ENCODE measurements at places on chromosomes 4 and X.

DNA sequence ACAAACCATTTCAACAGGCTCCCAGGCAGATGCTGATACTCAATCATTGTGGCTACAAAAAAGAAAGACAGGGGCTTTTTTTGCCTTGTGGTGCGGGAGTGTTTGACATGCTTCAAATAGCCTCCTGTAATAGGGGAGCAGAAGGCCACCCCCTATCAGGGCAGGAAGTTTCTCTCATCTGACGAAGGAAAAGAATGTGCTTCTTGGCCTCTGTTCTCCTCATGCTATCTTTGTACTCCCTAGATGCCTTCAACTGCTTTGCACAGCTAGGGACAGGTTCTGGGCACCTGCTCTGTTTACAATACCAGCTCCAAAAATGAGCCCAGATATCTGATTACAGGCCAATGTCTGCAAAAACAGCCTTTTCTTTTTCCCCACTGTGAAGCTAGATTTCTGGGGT is 391.1 kb downstream of the STIM2 start:
- no peak for DNase-seq

DNA sequence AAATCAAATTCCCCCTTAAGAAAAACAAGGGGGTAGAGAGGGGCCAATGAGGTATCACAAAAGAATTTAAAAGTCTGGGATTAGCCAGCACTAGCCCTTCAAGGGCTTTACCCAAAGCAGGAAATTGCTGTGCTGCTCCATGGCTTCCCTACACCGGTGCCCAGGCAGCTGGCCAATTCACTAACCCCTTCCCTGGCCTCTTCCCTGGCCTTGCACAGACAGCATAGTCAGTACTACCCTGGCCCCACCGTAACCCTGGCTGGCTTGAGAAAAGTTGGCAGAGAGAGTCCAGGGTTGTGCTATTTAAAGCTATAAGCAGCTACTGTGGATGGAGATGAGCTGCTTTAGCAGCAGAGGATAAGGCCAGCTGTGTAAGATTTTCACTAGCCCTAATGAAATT is 43.1 kb downstream of the ADAMTS3 start:
- DNase-seq, result peak; percentile 89

GRCh38 chr4:105461221-105461620 is 12.6 kb downstream of the PPA2 start:
- DNase-seq, result no peak

GRCh38 chrX:87900320-87900908 is 382.8 kb downstream of the KLHL4 start:
- no peak for DNase-seq

DNA sequence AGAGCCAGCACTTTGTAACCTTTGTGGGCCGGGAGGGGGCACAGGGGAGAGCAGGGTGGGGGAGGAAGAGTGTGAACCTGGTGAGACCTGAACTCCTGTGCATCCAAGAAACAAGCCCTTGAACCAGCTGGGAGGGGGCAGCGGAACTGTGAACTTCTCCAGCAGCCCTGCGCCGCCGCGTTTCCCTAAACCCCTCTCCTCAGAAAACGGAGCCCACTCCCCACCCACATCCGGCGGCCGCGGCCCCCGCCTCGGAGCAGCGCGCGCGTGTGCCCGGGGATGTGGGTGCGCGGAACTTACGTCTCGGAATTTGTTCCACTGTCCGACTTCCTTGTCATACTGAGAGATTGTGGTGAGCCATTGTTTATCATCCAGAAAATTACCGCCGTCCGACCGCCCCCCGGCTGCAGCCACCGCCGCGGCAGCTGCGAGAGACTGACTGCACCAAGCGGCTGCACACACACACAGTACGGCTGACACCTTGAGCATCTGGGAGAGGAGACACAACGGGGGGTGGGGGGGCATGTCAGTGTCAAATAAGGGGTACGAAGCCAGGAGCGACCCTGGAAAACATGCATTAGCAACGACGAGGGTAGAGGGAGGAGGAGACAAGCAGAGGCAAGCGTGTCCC is 494 bp downstream of the SPOCK3 start:
- peak; percentile 18 for DNase-seq

- DNase-seq, result peak; percentile 20
Measured at GRCh38 chr4:111945014-111945413, 200.2 kb upstream of the FAM241A start.

GRCh38 chr4:3465698-3466671 is 2.9 kb downstream of the DOK7 start:
- DNase-seq, result no peak

GRCh38 chr4:87531621-87532020 is 2.4 kb upstream of the SPARCL1 start:
- no peak for DNase-seq

GRCh38 chr4:8038719-8039251 is 99.1 kb upstream of the AFAP1 start:
- DNase-seq, result no peak

DNA sequence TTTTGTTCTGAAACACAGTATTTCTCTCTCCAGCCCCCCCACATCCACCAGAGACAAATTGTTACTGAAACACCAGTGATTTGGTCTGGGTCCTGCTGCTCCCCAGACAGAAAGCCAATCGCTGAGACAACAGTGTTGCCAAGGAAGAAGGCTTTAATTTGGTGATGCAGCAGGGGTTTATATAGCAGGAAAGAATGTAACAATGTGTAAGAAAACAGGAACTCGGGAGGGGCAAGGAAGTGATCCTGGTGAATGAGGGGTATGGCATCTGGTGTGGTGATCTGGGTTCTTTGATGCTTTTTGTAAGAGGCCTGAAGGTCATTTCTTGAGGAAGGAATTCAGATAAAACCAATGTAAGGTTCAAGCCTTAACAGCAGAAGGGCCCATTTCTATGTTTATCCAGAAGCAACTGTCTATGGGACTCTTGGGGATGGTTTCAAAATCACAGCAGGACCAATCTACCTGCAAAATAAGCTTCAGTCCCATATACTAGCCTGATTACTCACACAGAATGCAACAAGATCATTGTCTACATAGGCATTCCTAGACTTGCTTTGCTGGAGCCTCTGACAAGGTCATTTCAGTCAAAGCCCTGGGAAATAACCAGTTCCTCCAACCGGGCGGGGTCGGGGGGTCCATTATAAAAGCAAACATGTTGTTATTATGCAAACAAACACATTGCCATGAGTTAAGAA is 445.2 kb upstream of the ZFP42 start:
- DNase-seq, result peak; percentile 27

DNA sequence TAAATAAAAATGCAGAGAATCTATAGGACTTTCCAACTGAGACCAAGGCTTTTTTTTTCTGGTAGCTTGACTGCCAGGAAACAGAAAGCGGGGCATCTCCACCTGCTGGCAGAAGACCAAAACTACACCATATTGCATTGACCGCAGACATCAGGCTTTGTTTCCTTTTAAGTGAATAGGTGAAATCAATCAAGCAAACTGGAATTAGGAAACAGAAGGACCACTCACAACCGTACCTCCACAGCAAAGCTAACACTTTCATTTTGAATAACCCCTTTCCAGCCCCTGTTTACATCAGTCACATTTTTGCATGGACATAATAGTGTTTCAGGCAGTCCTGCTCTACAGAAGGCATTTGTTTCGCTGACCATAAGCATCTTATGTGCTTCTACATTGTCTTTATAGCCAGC is 218.2 kb downstream of the IDS start:
- peak; percentile 56 for DNase-seq

DNA sequence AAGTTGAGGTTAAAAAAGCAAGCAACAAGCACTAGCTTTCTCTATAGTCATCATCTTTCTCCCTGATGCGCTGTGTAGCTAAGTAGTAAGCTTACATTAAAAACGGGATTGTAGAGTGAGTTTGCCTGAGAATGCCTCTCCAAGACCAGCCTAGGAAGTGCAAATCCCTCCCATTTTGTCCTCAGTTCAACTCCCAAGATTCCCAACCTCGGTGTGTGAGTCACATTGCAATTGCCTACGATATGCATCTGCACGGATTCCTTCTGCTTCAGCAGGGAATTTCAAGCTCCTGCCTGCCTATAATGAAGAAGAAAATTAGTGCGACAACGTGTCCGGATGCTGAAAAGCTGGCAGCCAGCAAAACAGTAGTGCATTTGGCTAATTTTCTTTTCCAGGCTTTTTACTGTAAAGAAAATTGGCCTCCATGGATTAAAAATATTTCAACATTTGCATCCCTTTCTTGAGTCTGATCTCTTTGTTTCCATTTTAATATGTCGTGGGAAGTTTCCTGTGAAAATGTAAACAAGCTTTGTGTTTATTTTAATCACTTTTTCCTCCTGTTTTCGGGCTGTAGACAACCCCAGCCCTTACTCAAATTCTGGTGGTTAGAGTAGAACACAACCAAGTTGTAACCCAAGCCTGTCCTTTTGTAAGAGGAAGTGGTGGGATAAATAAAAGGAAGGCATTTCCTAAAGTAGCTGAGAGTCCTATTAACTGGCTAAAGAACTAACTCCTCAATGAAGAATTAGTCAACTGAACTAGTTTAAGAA is 58.4 kb upstream of the TET2 start:
- peak; percentile 94 for DNase-seq

DNA sequence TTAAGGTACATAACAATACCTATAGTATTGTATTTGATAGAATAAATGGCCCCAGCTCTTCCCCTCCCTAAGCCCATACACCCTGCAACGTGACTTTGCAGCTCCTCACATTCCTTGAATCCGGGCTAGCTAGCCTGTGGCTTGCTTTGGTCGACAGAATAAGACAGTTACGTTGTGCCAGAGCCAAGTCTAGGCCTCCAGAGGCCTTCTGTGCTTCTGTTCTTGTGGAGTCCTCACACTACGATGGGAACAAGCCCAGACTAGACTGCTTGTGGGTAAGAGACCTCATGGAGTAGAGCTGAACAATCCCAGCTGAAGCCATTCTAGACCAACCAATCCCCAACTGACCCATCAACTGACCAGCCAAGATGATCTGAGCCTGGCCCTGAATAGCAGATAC is 102.4 kb upstream of the PLAC1 start:
- no peak for DNase-seq

- no peak for DNase-seq
Measured at GRCh38 chr4:31045151-31045550, 325.0 kb downstream of the PCDH7 start.

DNA sequence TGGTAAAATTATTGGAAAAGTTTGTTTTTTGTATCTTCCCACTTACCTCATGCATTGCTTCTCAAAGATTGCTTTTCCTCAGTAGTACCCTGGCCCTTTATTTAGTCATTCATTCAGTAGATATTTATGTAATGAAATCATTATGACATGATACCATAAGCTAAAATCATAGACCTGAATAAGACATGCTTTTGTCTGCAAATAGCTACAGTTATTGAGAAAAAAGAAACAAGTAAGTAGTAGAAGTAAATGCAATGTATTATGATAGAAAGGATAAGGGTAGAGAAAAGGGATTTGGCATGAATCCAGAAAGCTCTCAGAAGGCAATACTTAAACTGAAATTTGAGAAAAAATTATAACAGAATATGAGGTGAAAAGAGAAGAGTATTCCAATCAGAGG is 352.5 kb downstream of the GPM6A start:
- DNase-seq, result peak; percentile 35

DNA sequence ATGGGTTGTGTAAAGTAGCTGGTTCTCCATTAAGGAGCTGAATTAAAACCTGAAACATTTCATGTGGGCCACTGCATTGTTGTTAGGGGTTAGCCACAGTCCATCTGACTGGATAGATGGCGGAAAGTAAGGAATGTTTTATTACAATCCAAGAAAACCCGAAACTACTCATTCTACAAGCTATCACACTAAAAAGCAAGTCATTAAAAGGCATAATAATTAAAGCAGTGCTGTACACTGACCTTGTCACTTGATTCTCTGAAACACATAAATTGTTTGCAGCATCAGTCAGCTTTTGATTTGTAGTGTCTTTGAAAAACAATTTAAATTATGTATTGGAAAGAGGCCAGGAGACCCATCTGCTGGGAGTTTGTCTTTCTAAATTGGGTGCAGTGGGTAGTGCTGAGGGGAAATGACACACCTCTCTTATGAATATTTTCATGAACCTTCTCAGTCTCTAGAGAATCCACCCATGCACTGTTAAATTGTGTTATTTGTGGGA is 75.7 kb upstream of the ANK2 start:
- no peak for DNase-seq

- DNase-seq, result peak; percentile 83
Measured at GRCh38 chr4:77044461-77045150, 31.2 kb downstream of the CCNI start.

DNA sequence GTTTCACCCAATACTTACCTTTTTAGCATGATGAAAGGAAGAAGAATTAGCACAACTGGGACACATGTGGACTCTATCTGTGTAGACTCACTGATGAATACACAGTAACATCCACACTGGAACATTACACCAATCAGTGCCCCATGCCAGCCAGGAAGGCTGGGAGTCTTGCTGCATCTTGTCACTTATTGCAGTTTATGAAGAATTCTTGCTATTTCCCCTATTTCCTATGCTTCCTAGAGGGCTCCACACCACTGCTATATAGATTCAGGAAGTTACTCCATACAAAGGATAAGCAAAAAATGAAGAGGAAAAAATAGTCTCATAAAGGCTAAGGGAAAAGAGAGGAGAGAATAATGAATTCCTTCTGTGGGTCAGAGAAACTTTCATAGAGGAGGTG is 201.0 kb downstream of the CAMK2D start:
- no peak for DNase-seq

- DNase-seq, result no peak
Measured at GRCh38 chr4:185108669-185109068, 34.4 kb upstream of the SLC25A4 start.

DNA sequence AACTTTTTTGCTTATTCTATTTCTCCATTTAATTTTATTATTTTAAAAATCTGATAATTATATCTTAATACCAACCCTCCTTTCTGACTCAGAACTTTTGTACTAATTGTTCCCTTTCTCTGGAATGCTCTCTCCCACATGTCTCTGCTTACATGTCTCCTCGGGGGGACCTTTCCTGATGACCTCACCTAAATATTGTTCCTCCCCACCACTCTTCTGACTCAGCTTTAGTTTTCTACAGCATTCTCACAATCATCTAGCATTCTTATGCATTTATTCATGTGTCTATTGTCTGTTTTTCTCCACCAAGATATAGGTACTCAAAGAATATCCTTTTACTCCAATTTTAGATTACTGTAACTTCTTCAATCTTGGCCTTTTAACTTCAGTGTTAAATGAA is 128.7 kb downstream of the MSL3 start:
- peak; percentile 58 for DNase-seq

DNA sequence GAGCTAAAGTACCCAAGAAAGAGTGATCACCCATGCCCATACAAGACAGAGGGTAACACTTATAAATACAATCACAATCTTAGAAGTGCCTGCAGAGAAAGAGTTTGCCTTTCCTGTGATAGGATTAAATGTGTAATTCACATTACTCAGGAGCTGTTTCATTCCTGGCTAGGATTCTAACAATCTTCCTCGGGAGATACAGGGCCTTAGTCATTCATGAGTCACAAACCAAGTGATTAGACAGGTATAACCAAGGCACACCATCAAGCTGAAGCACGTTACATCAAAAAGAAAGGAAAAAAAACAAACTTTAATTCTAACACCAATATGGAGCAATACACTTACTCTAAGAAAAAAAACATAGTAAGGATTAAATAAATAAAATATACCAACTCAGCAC is 14.9 kb downstream of the ABCG2 start:
- peak; percentile 65 for DNase-seq

All from astrocyte of the spinal cord (primary cell).